ENCODE measurements at places on chromosomes 13 and 19.

DNA sequence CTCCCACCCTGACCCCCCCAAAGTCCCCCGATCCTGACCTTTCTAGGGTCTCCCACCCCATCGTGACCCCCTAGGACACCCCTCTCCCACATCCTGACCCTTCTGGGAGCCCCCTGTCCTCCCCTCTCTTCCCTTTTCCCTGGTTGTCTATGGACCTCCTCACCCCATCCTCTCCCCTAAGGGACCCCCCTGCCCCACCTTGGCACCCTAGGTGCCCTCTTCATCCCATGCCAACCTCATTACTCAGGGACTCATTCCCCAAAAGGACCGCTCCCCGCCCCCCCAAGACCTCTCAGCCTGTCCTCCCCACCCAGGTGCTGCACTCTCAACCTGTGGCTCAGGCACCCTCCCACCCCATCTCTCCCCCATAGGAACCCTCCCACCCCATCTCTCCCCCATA lies 2.1 kb downstream of the MAP2K2 start:
- no peak for DNase-seq

DNA sequence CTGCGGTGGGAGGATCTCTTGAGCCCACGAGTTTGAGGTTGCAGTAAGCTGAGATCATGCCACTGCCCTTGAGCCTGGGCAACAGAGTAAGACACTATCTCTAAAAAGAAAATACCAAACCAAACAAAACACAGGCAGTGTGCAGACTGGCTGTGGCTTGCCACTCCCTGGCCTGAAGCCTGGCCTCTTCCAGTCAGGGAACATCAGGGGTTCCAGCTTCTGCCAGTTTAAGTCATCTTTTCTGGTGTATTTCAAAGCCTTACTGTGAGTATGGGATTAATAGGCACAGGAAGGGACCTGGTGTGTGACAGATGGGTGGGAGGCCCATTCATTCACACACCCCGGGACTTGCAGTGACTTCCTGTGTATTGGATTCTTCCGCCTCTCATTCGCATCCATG lies 27.0 kb upstream of the F2RL3 start:
- no peak for DNase-seq

GRCh38 chr13:37416291-37417059 lies 182.1 kb downstream of the POSTN start:
- DNase-seq = no peak

GRCh38 chr19:10135551-10136334 lies 16.0 kb upstream of the EIF3G start:
- no peak for DNase-seq

DNA sequence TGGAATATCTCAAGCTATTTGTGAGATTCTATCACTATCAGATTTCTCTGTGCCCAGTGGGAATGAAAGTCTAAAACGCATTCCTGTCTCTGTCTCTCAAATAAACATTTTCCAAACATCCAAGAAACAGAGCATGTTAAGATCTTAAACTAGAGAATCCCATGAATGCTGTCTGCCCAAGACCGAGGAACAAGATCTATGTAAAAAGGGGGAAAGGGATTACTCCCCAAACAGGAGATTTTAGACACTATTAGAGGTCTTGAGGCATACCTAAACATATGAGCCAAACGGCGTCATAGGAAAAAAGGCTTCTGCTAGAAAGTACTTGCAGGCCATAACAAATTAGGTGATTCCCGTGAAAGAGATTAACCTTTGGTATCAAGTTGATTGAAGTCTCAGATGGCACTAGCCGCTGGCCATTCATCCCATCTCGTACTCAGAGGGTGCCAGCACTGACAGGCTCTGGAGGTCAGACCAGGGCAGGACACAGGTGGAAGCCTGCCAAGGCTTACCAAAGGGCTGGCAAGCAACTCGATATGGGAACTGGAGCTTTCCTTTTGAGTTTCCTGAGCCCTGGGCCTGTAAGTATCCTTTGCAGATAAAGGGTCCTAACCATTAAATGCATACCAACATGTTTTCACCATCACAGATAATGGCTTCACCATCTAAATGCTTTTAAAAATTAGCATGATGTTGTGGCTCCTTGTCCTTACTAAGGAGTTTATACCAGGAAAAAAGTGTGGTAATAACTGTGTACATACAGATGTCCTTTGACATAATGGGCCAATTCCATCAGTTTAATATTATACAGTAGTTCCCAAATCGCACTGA lies 225.2 kb downstream of the FOXO1 start:
- peak; percentile 14 for DNase-seq

DNA sequence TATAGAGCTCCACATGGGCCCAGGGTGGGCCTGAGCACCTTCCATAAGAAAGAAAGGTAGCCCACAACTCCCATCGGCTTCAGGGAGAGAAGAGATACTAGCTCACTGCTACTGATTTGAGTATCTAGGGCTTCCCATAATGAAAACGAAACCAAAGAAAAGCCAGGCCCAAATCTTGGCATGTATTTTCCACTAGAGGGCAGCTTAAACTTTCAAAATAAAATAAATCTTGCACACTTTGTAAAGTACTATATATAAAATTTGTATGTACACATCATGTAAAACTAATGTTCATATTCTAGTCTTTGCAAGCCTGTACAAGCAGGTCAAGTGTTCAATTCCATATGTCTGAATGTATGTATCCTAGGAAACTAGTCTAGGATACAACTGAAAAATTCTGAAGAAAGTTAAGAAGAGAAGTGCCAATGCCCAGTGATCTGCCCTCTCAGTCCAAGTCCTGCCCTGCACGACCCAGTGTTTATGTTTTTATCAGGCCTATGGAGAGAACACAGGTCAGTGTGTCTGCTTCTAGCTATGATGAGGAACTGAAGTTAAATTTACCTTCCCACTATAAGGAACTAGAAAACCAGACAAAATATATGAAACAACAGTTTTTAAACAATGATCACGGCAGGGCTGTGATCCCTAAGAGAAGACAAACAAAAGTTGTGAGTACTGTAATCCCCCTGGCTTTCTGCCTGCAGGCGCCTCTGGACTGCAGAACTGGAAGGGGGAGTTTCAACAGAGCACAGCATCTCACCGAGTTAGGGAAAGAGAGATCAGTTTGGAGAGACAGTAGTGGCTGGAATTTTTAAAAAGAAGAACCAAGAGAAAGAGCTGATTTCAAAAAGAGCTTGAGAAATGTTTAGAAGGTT lies 475.7 kb downstream of the UQCRFS1 start:
- peak; percentile 15 for DNase-seq

DNA sequence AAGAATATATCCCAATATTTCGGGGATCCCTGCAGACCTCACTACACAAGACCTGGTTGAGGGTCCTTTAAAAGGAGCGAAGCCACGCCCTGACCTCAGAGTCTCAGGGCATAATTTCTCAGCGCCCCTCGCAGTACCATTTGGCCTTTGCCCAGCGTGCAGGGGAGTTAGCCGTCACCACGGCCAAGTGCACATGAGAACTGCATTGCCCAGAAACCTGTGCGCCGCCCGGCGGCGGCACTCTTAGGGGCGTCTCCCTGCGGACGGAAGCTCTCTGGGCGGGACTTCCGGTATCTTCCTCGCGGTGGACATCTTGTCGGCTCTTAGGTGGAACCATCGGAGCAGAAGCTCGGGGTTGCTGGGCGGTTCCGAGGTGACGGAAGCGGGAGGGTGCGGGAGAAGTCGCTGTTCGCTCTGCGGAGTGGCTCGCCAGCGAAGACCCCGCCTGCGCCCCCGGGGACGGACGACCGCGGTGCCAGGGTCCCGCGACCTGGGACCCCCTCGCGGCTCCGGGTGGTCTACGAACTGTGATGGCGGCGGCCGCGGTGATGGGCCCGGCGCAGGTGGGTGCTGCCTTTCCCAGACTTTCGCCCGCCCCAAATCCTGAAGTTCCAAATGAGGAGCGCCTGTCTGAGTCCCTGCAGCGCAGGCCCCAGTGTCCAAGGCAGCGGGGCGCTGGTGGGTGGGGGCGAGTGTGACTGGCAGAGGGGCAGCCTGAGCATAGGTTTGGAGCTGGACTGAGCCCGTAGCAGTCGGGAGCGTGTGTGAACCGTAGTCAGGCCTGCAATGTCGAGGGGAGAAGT lies at the start of gene ZNF134:
Gene ZNF134 (plus strand): TSS at position 302 of the 803 bp plus-strand sequence. CDS start 5,227 bp downstream, outside the sequence.
- no peak for DNase-seq

- no peak for DNase-seq
These were observed 4.2 kb downstream of the VPS36 start for GRCh38 chr13:52446265-52446664.

Measured in C1 segment of cervical spinal cord (tissue), 14 donors.